Lower lobe of right lung (tissue), 2 donors: ENCODE measurements at places on chromosomes 4 and X.

- DNase-seq, result no peak
Observed at GRCh38 chrX:16205840-16206239, 38.6 kb downstream of the MAGEB17 start.

DNA sequence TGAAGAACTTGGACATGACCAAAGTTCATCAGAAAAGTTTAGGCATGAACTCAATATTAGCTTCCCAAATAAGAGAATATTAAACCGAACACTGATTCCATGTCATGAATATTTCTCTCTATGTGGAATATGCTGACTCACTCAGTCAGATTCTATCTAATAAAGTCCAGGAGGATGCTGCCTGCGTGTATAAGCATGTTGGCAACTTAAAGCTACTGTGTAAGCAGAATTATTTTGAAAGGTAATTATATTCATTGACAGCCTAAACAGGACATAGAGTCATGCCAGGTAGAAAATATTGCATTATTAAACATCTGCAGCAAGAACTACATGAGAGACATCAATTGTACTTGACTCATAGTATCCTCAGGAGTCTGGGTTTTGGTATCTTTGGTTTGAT lies 367.9 kb upstream of the SPOCK3 start:
- no peak for DNase-seq

GRCh38 chr4:16588149-16588548 lies 310.3 kb downstream of the LDB2 start:
- DNase-seq, result no peak

- DNase-seq, result no peak
Observed at GRCh38 chr4:76614589-76614988, 179.6 kb downstream of the SHROOM3 start.

DNA sequence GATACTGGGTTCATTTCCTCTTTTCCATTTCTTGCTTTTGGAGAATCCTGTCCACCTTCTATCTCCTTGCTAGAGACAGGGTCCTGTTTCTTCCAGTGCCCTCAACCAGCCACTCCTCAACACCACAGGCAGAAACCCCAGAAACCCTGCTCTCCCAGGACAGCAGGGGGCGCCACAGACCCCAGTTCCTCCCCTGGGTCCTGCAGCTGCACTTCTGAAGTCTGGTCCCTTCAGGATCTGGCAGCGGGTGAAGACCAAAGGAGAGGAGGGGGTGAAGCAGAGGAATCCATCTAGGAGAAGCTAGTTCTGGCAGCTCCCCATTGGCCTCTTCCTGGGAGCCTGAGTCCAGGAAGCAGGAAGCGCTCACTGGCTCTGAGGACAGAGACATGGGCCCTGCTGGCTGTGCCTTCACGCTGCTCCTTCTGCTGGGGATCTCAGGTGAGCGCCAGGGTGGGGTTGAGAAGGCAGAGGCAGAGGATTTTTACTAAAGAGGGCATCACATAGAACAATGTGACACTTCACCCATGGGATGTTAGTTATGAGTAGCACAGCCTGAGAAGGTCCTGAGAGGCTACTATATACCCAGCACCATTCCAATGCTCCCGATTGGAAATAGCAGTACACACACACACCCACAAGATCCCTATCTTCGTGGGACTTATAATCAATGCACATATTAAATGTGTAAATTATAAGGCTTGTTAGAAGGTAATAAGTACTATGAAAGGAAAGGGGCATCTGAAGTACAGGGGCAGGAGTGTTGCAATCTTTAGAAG lies at the start of gene PRSS48:
Gene PRSS48 (plus strand): TSS at position 375 of the 776 bp plus-strand sequence. CDS start 12 bp downstream, at position 387.
- peak; percentile 57 for DNase-seq

- no peak for DNase-seq
Observed at GRCh38 chr4:176308441-176308840, 11.3 kb upstream of the SPCS3 start.

DNA sequence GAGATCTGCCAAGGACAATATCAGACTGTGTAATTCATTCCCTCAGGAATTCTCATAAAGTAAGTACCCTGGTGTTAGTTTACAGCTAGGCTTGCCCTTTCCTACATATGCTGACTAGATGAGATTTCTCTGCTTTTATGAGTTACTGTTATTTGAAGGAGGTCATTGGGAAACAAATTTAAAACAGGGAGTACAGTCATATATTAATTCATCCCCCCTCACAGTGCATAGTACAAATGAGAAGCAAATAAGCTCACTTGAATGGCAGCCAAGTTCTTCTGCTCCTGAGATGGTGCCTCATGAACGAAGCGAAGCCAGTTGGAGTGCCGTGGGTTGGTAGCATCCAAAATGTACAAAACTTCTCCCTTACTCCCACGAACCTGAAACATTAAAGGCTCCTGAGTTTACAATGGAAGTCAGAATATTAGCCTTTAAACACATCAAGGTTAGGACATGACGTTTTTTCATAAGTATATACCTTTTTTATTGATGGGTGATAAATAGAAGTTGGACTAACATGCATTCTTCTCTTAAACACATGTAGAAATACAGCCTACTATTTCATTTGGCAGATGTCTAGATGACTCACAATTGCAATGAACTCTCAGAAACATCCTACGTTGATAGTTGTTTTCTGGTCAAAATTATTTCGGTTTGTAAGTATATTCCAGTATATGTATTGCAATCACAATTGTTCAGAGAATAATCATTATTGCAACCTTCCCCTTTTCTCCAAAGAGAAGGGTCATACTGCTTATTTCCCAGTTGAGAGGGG lies 69.2 kb downstream of the PRDM5 start:
- no peak for DNase-seq

DNA sequence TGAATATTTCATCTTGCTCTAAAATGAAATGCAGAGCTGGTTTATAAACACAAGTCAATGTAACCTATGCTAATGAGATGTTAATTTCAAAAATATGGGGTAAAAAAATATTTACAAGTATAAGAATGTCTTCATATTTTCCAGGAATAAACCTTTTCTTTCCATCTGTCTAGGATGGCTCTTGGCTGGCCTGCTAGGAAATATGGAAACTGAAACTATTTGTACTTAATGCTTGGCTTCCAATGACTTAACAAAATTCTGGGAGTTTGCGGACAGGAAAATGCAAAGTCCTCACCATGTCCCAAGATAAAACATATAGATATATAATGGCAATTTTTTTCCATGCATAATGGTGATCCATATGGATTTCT lies 168.1 kb downstream of the SCFD2 start:
- no peak for DNase-seq

DNA sequence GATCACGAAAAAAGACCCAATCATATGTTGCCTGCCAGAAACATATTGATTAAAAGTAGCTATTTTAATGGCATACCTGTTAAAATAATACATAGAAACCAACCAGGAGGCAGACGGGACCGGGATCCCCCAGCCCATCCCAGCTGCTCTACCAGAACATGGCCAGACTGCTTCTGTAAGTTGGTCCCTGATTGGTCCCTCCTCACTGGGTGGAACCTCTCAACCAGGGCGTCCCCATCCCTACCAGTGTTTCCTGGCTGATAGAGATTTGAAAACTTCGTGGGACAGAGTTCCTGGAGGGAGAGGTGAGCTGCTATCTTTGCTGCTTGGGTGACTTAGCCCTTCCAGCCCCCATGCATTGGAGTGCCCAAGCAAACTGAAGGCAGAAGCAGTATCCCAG lies 256.2 kb downstream of the TRAM1L1 start:
- no peak for DNase-seq

- DNase-seq, result no peak
Observed at GRCh38 chr4:155252327-155252726, 43.9 kb downstream of the NPY2R start.

DNA sequence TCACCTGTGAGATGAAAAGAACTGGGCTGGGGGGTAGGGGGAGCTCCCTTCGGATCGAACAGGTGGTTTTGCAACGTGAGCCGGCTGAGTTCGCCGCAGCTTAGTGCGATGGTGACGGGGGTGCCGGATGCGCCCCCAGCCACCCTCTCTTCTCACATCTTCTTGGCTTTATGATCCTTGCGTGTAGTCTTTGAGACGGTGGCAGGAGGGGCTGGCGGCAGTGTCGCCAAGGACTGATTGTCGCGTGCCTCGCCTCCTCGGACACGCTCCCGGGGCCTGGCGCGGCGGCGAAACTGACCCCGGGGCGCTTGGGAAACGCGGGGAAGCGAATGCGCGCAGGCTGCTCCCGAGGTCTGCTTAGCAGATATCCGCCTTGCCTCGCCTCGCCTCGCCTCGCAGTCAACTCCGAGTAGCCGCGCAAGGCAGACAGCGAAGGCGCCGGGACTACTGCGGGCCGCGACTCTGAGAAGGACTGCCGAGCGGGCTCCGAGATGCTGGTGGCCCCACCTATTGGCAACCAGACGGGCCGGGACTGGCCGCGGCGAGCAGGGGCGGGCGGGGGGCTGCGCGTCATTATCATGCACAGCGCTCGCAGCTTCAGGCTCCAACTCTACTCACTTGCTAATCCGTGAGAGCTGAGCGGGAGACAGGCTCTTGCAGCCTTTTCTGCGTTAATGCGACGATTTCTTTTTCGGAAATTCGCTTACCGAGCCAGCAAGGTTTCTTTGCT lies 1.5 kb downstream of the GRID2 start:
- DNase-seq, result peak; percentile 52

DNA sequence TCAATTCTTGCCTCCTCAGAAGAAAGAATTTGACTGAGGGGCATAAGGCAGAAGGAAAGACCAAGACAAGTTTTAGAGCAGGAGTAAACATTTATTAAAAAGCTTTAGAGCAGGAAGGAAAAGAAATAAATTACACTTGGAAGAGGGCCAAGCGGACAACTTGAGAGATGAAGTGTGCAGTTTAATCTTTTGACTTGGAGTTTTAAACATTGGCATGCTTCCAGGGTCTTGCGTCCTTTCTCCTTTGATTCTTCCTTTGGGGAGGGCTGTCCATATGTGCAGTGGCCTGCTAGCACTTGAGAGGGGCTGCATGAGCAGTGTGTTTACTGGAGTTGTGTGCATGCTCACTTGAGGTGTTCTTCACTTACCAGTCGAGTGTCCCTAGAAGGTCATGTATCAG lies 275.8 kb upstream of the IL1RAPL1 start:
- DNase-seq, result no peak

GRCh38 chr4:81214881-81215868 lies at the start of gene PRKG2:
Gene PRKG2, minus strand, starts transcription at chr4:81215222. Its CDS starts 10,175 bp downstream, at chr4:81205047.
- peak; percentile 54 for DNase-seq

DNA sequence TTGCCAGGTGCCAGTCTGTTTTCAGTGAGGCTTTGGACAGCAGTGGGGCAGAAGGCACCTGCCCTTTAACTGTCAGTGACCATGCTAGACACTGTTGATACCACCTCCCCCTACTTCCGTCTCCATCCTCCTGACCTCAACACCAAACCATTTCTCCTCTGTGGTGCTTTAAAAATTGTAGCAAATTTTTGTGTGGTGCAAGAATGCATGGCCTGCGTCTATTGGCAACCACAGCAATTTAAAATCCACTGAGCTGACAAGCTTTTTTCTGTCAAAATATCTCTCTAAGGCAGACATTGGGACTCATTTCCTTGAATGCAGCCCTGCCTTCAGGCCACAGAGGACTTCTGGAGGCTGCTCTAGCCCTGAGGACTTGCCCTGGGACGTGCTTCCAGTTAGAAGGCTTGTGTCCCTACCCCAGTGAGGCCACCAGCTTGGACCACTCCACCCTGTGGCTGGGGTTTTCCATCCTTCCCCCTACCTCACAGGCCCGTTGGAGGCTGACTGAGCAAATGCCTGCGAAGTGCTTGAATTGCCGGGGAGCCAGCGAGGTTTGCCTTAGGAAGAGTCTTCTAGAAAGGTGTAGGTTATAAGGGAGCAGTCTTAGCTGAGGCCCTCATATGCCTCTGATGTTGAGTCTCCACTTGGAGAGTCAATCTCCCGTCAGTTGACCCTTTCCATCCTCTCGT lies 6.9 kb downstream of the PRRG3 start:
- DNase-seq, result no peak

DNA sequence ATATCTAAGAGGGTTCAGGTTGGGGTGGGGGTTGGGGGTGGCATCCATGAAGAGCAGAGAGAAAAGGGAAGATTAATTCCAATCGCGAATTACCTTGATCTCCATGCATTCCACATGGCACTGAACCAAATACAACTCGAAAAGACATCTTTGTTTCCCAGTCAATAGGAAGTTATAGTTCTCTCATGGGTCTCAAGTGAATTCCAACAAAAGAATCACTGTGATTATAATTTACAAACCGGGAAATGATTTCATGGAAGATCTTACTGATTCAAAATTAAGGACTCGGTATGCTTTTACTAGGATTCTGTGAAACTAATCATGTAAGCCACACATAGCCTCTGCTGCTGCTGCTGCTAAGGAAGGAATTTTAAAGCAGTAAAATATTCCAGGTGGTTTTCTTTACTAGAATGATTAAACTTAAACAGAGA lies 26.6 kb upstream of the AMELX start:
- DNase-seq, result no peak

DNA sequence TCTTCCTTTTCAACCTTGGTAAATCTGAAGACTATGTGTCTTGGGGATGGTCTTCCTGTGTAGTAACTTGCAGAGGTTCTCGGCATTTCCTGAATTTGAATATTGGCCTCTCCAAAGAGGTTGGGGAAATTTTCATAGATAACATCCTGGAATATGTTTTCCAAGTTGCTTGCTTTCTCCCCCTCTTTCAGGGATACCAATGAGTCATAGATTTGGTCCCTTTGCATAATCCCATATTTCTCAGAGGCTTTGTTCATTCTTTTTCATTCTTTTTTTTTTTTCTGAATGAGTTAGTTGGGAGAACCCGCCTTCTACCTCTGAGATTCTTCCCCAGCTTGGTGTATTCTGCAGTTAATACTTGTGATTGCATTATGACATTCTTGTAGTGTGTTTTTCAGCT lies 549.2 kb upstream of the AMOT start:
- DNase-seq, result no peak

GRCh38 chr4:176313596-176314336 lies 6.0 kb upstream of the SPCS3 start:
- no peak for DNase-seq

DNA sequence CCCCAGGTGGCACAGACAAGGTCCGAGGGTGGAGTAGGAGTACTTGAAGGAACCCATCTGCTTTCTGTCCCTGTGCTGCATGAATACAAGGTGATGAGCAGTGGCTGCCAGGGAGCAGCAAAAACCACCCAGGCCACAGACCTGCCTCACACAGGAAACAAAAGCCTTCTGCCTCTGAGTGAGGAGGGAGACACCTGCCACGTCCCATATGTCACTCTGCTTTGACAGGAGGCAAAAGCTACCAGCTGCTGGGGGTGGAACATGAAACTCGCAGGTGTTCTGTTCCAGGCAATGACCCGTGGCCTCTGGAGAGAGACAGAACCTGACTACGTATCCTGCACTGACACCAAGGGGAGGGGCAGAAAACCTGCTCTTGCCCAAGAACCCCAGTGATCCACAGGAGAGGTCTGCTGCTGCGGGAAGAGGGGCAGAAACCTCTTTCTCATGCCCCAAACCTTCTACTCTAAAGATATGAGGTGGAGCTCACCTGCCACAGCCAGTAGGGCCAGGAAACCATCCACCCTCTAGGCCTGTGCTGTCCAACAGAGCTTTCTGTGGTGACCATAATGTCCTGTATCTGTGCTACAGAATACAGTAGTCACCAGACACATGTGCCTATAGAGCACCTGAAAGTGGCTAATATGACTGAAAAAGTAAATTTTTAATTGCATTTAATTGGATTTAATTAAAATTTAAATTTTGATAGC lies 172.9 kb downstream of the PRDM5 start:
- DNase-seq, result no peak
